ENCODE measurements at places on chromosomes 2 and 18.

GRCh38 chr2:290090-290722 is 2.3 kb upstream of the ALKAL2 start:
- DNase-seq: peak; percentile 85

DNA sequence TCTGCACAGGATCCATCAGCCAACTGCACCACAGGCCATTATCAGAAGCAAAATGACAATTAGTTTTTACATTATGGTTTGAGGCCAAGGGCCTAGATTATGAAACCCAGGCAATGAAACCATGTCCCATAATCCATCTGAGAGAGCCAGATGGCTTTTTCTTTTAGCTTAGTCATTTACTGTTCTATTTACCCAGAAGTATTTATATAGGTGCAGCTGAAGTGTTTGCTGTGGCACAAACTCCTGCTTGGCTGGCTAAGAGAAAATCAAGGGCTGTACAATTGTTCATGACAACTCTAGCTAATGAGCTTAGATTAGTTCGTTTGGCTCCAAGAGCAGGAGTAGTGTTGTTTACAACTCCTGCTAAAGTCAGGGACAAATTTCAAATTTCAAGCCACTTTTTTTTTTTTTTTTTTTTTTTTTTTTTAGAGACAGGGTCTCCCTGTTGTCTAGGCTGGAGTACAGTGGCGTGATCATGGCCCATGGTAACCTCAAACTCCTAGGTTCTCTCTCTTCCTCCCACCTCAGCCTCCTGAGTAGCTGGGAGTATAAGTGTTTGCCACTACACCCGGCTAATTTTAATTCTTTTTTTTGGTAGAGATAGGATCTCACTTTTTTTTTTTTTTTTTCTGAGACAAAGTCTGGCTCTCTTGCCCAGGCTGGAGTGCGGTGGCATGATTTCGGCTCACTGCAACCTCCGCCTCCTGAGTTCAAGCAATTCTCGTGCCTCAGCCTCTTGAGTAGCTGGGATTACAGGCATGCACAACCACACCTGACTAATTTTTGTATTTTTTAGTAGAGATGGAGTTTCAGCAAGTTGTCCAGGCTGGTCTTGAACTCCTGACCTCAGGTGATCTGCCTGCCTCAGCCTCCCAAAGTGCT is 18.4 kb upstream of the REV1 start:
- DNase-seq: no peak

- DNase-seq: no peak
Observed at GRCh38 chr2:38095079-38095995, 19.4 kb upstream of the CYP1B1 start.

- DNase-seq: no peak
Observed at GRCh38 chr2:71799013-71799575, 345.7 kb downstream of the DYSF start.

DNA sequence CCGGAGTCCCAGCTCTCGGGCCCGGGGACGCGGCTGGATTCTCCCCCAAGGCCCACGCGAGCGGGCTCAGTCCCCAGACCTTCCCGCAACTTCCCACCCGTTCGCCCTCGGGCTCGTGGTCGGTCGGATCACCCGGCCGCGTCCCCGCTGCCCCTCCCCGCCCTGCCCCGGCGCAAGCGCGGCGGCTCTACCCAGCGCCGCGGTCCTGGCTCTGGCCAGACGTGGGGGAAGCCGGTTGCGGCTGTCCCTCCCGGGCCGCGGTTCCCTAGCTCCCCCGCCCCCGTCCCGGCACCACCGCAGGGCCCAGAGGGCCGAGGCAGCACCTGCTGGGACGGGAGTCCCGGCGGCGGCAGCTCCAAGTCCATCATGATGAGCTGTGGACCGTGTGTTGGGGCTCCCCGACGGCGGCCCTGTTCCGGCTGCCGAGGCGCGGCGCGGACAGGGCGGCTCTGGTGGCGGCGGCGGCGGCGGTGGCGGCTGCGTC is 276 bp downstream of the NFE2L2 start:
- DNase-seq: no peak

DNA sequence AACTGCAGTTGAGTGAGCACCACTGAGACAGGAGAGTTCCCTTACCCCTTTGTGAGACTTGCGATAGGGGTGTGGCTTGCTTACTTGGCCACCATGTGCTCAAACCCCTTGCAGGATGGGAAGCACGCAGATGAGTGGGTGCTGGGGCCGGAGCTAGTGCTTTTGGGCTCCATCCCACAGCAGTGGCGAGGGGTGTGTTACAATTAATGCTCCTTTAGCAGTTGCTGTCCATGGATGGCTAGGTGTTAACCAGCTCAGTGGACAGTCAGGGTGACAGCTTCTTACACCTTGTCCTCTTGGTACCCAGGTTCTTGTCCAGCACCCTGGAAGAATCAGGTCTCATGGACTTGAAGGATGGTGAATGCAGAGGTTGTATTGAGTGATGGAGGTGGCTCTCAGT is 103.9 kb downstream of the SH3RF3 start:
- no peak for DNase-seq

DNA sequence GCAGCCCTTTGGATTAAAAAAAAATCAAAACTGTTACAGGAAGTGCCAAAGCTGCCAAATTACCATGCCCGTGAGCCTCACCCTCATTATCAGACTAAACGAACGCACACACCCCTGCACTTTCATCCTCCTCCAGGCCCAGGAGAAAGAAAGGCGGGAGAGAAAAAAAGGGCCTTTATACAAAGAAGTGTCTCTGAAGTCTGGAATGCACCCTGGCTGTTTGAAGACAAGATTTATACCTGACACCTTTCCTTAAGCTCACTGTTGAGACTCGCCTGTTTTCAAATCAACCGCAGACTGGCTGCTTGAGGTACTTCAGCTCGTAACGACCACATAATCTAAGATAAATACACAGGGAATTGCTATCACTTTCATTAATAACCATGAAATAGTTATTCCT is 31.0 kb downstream of the EDAR start:
- no peak for DNase-seq

DNA sequence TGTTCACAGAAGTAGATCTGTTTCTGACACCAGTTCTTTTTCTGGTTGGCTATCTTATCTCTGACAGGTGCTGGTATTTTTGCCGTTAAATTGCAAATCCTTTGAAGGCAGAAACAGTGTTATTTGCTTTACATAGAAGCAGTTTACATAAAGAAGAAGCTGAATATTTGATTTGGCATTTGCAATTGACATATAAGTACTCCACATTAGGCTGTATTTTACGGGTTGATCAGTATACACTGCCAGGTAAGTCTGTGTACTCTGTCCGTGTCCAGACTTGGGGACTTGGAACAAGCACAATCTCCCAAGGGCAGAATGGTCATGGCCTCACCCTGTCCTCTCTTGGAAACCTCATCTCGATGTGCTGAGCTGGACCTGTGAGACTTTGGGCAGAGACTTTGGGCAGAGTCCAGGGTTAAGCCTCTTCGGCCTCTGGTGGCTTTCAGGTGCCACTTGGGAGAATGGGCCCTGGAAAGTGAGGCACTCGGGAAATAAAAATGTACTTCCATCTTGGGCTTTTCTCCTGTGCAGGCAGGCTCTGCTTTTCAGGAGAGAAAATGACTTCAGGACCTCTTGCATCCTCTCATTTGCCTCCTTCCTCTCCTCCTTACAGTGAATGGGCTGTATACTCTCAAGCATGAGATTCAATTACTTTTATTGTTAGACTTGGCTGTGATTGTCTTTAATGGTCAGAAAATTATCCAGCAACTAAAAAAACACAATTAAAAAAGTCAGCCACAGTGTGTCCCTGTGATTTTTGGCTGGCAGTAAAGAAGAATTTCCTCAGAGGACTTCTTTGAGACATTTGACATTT is 108.5 kb downstream of the RAPGEF4 start:
- no peak for DNase-seq

DNA sequence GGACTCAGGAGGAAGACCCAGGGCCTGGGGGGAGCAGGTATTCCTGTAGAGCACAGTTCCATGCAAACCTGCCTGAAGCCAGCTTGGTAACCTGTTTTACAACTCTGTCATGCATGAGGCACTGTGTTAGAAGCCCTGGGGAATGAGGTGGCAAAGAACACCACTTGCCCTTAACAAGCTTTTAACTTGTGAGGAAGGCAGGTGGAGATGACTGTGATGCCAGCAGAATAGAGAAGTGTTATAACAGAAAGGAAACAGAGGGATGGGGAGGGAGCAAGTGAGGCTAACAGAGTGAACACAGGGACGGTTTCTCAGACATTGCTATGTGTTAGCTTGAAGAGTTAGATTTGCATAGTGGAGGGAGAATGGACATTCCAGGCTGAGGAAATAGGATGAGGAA is 11.5 kb upstream of the IL1A start:
- no peak for DNase-seq

- DNase-seq: no peak
Observed at GRCh38 chr2:189265696-189266320, 86.2 kb upstream of the COL5A2 start.

GRCh38 chr2:206305523-206306245 is 31.2 kb downstream of the ZDBF2 start:
- no peak for DNase-seq

- DNase-seq: no peak
Observed at GRCh38 chr2:183081911-183082310, 3.4 kb downstream of the DUSP19 start.
